Activated CD4-positive, alpha-beta T cell treated with anti-CD3 and anti-CD28 coated beads for 1 hour (primary cell): ENCODE measurements at places on chromosomes 12 and 14.
A peak's percentile ranks its signal among the peaks of the same experiment; 100 is the strongest.

GRCh38 chr12:50806176-50806575 lies 36.5 kb upstream of the TMPRSS12 start:
- no peak for DNase-seq

GRCh38 chr12:10719482-10719881 lies 3.6 kb downstream of the YBX3 start:
- no peak for DNase-seq

DNA sequence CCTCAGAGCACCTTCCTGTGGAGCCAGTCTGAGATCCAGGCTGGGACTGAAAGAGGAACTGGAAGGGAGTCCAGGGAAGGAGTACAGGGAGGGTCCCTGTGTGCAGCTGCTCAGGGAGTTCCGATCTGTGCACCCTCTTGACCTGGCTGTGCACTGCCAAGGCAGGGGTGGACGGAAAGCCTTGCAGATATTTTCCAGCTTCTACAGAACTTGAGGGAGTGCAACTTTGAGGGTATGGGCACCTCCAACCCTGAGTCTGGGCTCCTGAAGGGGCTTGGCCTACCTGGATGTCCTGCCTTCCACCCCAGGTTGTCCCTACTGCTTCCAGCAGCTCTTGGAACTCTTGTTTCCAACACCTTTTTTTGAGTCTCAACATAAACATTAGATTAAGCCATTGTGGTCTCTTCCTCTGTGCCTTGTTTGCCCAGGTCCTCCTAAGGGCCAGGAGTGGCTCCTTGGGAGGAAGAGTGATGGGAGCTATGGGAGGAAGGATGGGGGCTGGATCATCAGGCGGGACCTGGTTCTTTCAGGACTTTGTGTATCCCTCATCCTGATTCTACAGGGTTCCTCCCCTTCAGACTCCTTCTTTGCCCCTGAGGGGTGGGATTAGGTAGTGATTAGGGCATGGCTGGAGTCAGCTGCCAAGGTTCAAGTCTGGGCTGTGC lies 3.5 kb downstream of the KRT7 start:
- no peak for DNase-seq

GRCh38 chr12:8917751-8918150 lies 3.4 kb downstream of the PHC1 start:
- DNase-seq: no peak

DNA sequence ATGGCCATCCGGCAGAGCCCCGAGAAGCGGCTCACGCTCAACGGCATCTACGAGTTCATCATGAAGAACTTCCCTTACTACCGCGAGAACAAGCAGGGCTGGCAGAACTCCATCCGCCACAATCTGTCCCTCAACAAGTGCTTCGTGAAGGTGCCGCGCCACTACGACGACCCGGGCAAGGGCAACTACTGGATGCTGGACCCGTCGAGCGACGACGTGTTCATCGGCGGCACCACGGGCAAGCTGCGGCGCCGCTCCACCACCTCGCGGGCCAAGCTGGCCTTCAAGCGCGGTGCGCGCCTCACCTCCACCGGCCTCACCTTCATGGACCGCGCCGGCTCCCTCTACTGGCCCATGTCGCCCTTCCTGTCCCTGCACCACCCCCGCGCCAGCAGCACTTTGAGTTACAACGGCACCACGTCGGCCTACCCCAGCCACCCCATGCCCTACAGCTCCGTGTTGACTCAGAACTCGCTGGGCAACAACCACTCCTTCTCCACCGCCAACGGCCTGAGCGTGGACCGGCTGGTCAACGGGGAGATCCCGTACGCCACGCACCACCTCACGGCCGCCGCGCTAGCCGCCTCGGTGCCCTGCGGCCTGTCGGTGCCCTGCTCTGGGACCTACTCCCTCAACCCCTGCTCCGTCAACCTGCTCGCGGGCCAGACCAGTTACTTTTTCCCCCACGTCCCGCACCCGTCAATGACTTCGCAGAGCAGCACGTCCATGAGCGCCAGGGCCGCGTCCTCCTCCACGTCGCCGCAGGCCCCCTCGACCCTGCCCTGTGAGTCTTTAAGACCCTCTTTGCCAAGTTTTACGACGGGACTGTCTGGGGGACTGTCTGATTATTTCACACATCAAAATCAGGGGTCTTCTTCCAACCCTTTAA lies 1.5 kb downstream of the FOXG1 start:
- DNase-seq: no peak

DNA sequence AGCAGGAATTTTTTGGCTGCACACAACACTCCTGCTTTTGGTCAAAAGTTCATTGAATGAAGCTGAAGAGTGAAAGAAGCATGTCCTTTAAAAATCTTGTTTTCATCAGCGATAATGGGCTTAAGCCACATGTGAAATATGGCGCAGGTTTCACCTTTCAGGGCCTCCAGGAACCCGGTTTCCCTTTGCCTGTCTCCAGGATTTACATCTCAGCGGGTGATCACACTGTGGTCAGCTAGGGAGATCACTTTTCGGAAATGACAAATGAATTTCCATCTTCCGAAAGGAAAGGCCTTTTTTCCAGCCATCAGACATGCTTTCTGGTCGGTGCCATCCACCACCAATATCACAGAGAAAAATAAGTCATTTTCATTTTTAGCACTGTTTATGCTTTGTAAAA lies 727.1 kb upstream of the TBX3 start:
- no peak for DNase-seq

- DNase-seq: no peak
Observed at GRCh38 chr12:39803151-39803550, 183.5 kb upstream of the ABCD2 start.

DNA sequence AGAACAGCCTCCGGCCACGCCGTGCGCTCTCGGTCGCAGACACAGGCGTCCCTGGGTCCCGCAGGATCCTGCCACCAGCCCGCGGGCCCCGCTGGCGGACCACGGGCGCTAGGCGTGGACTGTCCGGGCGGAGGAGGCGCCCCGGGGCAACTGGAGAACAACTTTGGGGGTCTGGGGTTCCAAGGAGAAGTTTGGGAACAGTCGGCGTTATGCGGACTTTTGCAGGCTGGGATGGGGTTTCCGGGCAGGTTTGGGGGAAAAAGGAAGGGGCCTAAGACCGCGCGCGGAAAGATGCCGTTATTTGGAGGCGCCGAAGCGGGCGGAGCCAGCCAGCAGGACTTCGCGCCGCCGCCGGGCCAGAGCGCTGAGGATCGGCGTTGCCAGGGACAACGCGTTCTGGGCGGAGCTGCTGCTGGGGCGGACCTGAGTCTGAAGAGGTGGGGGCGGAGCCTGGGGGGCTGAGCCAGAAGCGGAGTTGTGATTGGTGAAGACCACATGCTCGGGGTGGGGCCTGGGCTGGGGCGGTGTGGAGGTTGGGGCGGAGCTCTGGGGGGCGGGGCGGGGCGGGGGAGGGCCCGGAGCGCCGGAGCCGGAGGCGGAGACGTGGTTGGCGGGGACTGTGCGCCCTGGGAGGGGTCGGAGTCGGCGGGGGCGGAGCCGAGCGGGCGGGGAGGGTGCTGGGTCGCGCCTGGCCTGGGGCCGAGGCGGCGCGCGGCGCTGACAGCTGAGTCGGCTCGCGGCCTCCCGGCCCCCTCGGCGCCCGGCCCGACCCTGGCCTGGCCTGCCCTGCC lies at the start of gene CYP46A1:
CYP46A1 (plus strand) TSS at position 680 of the 791 bp plus-strand sequence. CDS start 120 bp downstream, outside the sequence.
- peak; percentile 99 for DNase-seq

DNA sequence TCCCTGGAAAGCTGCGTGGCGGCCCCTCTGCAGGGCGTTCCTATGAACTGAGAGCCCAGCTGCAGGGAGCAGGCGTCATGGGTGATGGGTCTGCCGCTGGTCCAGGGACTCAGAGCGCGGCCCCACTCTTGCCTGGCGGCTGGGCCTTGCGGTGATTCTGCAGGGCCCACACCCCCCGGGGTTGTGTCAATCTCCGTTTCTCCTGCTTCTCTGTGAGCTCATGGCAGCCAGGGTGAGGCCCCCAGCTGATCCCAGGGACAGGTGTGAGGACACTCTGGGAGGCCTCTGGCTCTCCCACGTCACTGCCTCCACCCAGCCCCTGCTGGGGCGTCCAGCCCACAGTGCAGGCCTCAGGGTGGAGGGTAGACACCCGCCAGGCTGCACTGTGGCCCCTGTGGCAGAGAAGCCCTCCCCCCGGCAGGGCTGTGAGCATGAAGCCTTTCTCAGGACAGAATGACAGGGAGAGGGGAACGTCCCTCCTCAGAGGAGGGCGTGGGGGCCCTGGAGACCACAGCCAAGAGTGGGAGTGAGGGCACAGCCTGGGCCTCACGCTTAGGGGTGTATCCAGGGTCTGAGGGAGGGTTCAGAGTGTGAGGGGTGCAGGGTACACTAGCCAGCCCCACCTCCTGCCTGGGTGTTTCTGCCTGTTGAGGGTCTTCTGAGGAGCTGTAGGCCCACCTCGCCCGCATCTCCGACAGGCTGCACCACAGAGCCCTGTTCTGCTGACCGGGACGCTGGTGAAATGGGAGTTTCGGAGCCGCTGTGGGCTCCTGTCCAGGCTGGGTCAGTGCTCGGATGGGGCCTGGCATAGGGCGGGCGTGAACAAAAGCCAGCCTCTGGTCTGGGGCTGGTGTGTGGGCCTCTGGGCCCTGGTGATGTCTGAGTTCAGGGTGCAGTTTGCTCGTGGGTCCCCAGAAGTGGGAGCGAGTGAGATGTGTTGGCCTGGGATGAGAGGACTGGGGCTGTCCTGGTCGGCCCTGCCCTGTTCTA lies 26.7 kb upstream of the CRIP2 start:
- DNase-seq: no peak

DNA sequence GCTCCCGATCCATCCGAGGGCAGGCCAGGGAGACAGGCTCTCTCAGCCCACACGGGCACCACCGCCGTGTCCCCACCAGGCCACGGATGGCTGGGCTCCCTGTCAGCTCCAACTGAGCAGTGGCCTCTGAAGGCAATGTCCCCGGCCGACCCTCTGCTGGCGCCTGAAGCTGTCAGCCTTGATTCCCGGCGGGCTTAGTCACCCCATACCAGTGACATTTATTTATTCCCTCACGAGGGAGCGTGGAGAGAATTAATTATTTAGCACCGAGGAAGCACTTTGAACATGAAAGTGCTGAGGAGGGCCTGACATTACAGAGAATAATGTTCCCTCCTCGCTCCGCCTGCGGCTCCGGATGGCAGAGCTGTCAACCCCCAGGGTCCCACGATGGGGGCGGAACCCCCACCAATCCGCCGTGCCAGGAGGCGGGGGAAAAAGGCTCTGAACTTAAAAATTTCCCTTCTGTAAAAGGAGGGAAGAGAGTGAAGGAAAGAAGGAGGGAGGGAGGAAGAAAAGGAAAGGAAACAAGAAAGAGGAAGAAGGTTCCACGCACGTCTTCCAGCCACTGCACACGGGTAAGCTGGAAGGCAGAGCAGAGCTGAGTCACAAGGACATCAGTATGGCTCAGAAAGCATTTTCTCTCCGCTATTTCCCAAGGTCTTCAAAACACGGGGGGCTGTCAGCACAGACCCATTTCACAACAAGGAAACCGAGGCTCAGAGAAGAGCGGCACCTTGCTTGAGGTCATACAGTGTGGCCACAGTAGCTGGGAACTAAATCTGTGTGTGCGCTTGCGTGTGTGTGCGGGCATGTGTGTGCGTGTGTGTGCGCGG lies 108.7 kb upstream of the NCOR2 start:
- no peak for DNase-seq

DNA sequence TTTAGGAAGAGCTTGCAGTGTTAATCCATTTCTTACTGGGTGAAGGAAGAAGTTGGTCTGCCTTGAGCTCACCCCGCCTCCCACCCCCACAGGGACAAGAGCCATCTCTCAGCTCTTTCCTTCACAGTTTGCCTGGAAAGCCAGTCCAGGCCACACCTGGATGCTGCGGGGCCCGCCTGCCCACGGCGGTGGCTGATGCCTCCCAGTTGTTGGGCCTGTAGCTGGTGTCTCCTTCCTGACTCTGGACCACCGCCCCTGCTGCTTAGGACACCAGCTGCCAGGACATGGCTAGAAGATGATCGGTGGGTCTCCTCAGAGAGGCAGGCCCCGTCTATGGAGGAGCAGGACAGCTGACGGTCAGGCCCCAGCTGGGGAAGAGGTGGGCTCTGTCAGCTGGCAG lies 92.9 kb downstream of the TESC start:
- DNase-seq: no peak

DNA sequence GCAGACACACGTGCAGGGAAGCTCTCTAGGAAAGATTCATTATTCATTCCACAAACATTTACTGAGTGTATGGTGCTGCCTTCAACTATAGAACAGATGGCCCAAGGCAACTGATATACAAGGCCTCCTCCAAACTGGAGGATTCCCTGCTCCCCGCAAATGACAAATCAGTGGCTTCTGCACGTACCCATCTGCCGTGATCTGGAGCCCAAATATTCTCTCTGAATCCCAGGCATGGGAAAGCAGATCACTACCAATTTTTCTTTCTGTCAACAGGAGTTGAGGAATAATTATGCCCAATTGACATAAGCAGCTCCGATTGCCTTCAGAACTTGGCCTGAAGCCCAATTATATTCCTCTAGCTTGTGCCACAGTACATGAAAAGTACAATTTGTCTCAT lies 174.2 kb upstream of the CCDC196 start:
- no peak for DNase-seq

- no peak for DNase-seq
Observed at GRCh38 chr14:55267820-55268219, 3.4 kb upstream of the FBXO34 start.

DNA sequence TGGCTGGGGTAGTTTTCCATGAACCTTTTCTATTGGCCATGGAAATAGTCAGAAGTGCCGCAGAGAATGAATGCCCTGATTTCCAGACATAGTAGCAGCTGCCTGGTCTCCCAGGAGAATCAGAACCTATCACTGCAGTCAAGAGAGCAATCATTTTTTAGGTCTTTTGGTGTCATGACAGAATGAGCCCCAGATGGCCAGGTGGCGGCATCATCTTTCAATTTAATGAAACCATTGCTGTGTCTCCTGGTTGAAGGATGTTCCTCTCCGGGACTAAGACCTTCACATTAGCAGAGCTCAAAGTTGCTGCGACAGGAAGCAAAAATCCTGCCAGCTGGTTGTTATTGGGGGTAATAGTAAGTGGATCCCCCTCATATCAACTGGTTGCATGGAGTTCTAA lies 18.8 kb downstream of the TNFAIP2 start:
- no peak for DNase-seq

DNA sequence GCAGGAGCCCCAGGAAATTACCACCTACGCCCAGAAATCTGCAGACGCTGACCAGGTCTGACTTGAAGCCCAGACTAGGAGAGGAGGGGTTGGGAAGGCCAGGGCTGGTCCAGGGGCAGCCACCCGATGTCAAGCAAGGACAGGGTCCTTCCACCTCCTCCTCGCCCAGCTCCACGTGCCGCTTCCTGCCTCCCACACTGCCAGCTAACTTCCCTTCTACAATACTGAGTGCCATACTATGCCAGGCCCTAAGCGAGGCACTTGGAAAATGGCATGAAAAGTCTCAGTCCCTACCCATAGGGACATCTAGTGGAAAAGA lies 71.7 kb downstream of the SETD3 start:
- no peak for DNase-seq

- DNase-seq: no peak
Observed at GRCh38 chr14:67697006-67697405, 1.4 kb upstream of the RDH11 start.

- DNase-seq: no peak
Observed at GRCh38 chr14:63712123-63712522, 15.7 kb downstream of the SGPP1 start.

- no peak for DNase-seq
Observed at GRCh38 chr12:97601934-97602720, 139.5 kb downstream of the RMST start.

GRCh38 chr12:95717316-95717928 lies 73.1 kb downstream of the NTN4 start:
- DNase-seq: no peak

GRCh38 chr14:67140556-67140955 lies 48.7 kb upstream of the GARIN2 start:
- no peak for DNase-seq
